ENCODE measurements at places on chromosomes 16 and 17. TPM values are rescaled to one million over a fixed set of nuclear protein-coding genes. Genes with fewer than 3 reads are reported as not detected.
A peak's percentile ranks its signal among the peaks of the same experiment; 100 is the strongest.

GRCh38 chr16:68524069-68524820 lies 14.8 kb upstream of the ZFP90 start:
- no peak overlapping the region for H3K4me3 ChIP-seq
- peaks cover 13% of the 10 kb centered on the region for H3K4me1 ChIP-seq
- H3K27me3 ChIP-seq: peaks cover 12% of the 10 kb centered on the region

DNA sequence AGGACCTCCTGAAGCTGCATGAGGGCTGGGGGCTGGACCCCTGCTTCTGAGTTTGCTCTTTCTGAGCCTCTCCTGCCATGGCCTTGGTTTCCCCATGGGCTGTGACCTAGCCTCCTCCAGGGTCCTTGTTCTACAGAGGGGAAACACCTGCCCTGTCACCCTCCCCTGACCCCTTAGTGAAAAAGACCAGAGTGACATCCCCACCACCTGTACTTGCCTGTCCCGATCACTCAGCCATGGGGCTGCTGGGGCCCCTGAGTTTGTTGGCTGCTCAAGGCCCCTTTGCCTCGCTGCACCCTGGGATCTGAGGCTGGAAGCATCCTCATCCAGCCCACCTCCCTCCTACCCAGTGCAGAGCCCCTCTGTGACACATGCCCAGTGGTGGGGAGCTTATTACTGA lies 800 bp downstream of the NOD2 start:
- H3K4me3 ChIP-seq: peak overlapping the region; percentile 62
- DNase-seq: no peak
- peaks cover 7% of the 10 kb centered on the region for H3K27me3 ChIP-seq
- H3K36me3 ChIP-seq: no peaks in the 10 kb centered on the region
- peaks cover 37% of the 10 kb centered on the region for H3K4me1 ChIP-seq

The HS3ST3A1 gene
- 0.16 TPM for total RNA-seq

GRCh38 chr17:74754832-74755231 lies 6.4 kb downstream of the NHERF1 start:
- DNase-seq: no peak
- no peaks in the 10 kb centered on the region for H3K36me3 ChIP-seq
- H3K27ac ChIP-seq: no peak overlapping the region
- no peaks in the 10 kb centered on the region for H3K27me3 ChIP-seq
- peaks cover 75% of the 10 kb centered on the region for H3K4me1 ChIP-seq

The OR1F1 gene
- total RNA-seq: not detected

DNA sequence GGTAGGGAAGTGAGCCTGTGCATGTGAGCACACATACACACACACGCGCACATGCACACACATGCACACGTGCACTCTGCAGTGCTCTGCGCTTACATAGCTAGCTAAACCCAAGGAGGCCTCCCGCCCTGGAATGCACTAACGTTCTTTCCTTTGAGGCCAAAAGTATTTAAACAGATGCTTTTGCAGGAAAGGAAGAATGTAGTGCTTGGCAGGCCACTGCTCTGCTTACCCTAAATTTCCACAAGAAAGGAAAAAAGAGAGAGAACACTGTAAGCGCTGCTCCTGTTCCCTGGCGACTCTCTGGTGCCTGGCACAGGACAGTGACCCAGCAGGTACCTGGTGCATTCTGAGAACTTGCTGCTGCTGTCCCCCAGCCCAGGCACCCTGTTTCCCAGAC lies 31.3 kb upstream of the MRPS23 start:
- H3K36me3 ChIP-seq: peaks cover 48% of the 10 kb centered on the region
- H3K27ac ChIP-seq: peak overlapping the region; percentile 74
- peaks cover 60% of the 10 kb centered on the region for H3K4me1 ChIP-seq
- H3K27me3 ChIP-seq: no peaks in the 10 kb centered on the region

The ERN1 gene
- total RNA-seq: 9.3 TPM

The RHBDL3 gene
- total RNA-seq: 4.7 TPM

The HOXB8 gene
- not detected for total RNA-seq

DNA sequence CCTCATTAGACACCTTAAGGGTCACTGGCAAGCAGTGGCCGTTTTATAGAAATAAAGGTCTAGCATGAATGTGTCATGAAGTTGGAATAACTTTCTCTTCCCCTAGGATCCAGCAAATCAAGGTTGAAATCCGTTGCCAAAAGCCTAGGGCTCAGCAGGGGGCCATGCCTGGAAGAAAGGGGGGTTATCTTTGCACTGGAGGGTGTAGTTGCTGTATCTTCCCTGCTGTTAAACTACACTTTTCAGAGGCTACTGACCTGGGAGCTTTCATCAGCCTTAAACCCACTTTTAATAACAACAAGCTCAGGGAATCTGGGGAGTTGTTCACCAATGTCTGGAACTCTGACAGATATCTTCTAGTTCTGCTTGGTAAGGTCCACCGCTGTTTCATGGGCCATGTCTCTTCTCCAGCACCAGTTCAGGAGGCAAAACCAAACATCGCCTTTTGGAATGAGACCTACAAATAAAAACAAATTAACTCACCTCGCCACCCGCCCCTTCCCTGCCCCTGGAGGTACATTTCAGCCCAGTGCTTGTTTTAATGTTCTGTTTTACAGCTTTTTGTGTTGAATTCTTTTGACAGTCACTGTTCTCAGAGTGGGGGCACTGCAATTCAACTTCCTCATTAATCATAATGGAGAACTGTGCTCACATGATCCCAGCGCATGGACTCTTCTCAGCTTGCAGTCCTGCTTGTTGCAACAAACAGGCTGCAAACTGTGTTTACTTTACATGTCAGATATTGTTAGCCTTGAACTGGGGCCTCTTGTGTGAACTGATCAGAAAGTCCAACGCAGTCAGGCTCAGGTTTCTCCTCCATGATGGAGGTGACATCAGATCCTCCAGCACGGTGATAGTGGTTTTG lies 508.7 kb downstream of the KCNJ2 start:
- H3K4me1 ChIP-seq: no peaks in the 10 kb centered on the region
- no peak overlapping the region for H3K27ac ChIP-seq
- H3K36me3 ChIP-seq: no peaks in the 10 kb centered on the region
- DNase-seq: no peak

The CD300LG gene
- 12.6 TPM for total RNA-seq

DNA sequence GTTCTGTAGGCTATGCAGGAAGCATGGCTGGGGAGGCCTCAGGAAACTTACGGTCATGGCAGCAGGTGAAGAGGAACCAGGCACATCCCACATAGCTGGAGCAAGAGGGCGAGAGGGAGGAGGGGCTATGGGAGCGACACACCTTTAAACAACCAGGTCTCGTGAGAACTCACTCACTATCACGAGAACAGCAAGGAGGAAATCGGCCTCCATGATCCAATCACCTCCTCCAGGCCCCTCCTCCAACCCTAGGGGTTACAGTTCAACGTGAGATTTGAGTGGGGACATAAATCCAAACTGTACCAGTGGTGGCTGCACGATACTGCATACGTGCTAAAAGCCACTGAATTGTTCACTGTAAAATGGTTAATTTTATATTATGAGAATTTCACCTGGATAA lies 26.1 kb upstream of the ENPP7 start:
- no peaks in the 10 kb centered on the region for H3K36me3 ChIP-seq
- peaks cover 86% of the 10 kb centered on the region for H3K27me3 ChIP-seq
- DNase-seq: no peak
- H3K27ac ChIP-seq: no peak overlapping the region

- no peak for DNase-seq
- no peak overlapping the region for H3K27ac ChIP-seq
- peaks cover 11% of the 10 kb centered on the region for H3K4me1 ChIP-seq
Measured at GRCh38 chr17:58276423-58276822, 4.3 kb downstream of the MPO start.

The FBXW10B gene
- 1.0 TPM for total RNA-seq

GRCh38 chr17:9272501-9273200 lies 251.3 kb downstream of the NTN1 start:
- no peak overlapping the region for H3K27ac ChIP-seq
- no peak overlapping the region for H3K4me3 ChIP-seq
- no peak for DNase-seq

DNA sequence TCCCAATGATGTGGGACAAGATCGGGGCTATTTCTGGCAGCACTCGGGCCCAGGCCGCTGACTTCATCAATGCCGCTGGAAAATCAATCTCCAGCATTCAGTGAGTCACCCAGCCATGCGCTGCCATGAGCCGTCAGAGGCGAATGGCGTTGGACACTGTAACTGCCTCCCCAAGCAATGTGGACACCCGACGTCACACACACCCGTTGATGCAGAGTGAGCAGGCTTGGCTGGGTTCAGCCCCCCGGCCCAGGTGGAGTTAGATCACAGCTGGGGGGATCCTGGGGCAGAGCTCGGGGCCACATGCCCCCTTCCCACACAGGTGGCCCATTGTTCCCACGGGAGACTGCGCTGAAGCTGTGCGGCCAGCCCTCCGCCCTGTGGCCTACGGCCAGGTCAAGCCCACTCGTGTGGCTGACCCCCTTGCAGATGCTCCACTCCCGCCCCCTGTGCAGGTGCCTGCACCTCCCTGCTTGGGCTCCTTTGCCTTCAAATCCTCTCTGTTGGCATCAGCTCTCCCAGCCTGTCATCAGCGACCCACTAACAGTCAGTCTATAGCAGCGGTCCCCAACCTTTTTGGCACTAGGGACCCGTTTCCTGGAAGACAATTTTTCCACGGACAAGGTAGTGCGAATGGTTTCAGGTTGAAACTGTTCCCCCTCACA lies 89.9 kb downstream of the TBC1D16 start:
- peak; percentile 7 for DNase-seq
- peaks cover 10% of the 10 kb centered on the region for H3K4me1 ChIP-seq
- peaks cover 46% of the 10 kb centered on the region for H3K36me3 ChIP-seq
- H3K27me3 ChIP-seq: no peaks in the 10 kb centered on the region
- no peak overlapping the region for H3K27ac ChIP-seq
